ENCODE measurements at places on chromosomes 3 and 15.
A peak's percentile ranks its signal among the peaks of the same experiment; 100 is the strongest.

DNA sequence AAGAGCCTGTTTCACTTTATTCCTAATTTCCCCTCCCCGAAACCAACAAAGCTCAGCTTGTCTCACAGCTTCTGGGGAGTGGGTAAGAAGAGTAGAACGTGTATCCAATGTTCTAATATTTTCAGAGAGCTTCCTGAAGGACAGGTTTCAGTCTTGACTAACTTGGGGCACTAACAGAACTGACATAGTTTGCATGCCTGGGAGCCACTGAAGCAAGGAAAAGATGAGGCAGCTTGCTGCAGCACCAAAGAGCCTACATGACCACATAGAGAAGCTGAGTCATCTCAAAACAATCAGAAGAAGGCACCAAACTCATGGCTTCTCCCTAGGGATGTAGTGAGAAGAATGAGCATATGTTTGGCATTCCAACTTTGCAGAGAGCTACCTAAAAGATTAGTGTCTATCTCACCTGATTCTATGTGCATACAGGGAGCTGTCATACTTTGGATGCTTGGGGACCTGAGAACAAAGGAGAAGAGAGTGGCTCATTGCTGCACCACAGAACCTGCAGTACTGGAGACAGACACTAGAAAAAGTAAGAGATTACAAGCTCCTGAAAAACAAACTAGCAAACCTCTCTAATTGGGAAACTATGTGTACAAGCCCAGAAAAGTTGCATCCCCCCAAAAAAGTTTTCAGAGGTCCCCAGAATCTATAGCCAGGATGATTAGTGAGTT is 86.9 kb downstream of the DCLK3 start:
- DNase-seq: peak; percentile 5

DNA sequence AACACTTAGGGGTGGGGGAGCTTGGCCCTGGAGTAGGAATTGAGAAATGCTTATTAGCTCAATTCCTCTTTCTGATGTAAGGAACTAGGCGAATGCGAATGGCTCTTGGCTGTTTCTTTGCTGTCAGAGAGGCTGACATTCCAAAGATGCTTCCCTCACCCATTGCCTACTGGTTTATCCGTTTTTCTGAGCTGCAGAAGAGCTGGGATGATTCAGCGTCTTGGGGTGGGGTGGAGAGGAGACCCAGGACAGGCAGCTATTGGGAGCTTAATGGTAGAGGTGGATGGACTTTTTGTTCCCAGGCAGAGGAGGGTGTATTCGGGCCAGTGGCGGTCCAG is 9.8 kb downstream of the PLEKHO2 start:
- DNase-seq: no peak

- DNase-seq: no peak
These were observed 86.2 kb downstream of the TGFBR2 start for GRCh38 chr3:30692498-30693130.

DNA sequence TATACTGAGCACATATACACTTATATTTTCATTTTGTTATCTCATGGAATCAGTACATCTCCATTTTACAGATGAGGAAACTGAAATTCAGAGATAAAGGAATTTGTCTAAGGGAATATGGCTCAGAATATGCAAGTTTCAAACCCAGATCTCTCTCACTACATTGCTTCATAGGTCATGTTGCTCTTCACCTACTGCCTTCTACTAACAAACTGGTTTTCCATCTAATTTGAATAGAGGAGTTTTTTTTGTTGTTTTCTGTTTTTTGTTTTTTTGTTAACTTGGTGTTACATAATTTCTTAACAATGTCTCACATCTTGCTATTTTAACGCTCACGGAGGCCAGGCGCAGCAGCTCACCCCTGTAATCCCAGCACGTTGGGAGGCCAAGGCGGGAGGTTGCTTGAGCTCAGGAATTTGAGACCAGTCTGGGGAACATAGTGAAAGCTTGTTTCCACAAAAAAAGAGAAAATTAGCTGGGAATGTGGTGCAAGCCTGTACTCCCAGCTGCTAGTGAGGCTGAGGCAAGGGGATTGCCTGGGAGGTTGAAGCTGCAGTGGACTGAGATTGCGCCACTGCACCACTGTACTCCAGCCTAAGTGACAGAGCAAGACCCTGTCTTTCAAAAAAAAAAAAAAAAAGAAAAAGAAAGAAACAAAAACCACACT is 37.0 kb downstream of the FMN1 start:
- no peak for DNase-seq

DNA sequence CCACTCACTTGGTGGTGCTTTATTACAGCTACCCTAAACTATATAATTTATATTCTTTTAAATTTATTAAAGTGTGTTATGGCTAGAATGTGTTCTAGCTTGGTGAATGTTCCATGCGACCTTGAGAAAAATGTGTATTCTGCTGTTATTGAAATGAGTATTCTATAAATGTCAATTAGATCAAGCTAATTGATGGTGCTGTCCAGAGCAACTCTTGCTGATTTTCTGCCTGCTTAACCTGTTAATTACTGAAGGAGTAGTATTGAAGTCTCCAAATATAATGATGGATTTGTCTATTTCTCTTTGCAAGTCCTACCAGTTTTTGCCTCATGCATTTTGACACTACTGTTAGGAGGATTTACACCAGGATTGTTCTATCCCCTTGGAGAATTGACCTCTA is 3.2 kb upstream of the TEX9 start:
- DNase-seq: no peak

DNA sequence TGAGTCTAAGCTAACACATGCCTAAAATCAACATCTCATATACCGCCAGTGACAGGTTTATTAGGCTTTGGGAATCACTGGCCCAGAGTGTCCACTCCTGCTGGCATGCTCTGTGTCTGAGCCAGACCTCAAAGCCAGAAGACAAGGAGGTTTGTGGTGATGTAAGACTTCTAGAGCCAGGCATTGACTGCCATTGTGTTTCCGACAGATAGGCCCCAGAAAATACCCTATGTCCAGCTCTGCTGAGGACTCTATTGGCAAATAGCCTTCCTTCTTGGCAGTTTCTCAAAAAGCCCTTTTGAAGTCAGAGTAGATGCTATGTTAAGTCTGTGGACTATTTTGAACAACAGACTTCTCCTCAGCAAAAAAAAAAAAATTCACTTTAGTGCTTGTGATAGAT is 181.9 kb upstream of the UBE2E1 start:
- DNase-seq: no peak

- DNase-seq: peak; percentile 13
These were observed 98.6 kb downstream of the TCF12 start for GRCh38 chr15:57017024-57017423.

GRCh38 chr3:194130807-194131589 is 5.0 kb upstream of the HES1 start:
- peak; percentile 92 for DNase-seq

GRCh38 chr3:62027796-62028195 is 345.6 kb downstream of the FEZF2 start:
- DNase-seq: no peak

GRCh38 chr3:4306860-4307259 is 3.7 kb downstream of the SETMAR start:
- DNase-seq: no peak

DNA sequence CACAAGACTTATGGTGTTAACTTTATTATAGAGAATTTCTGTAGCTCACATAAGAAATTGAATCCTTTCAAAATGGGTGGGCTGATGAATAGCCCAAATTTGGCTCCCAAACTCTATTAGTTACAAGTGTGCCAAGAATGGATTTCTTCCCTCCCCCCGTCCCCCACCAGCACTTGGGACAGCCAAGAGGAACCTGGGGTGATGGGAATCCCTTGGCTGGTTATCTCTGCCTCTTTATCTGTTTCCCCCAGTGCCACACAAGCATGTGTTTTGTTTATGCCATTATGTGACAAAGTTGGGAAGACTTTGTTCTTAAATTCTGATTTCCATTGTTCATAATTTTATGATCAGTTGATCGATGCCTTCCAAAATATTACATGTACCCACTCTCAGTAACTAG is 28.3 kb downstream of the CMSS1 start:
- no peak for DNase-seq

GRCh38 chr15:45169608-45170480 is 17.9 kb downstream of the SHF start:
- peak; percentile 47 for DNase-seq

DNA sequence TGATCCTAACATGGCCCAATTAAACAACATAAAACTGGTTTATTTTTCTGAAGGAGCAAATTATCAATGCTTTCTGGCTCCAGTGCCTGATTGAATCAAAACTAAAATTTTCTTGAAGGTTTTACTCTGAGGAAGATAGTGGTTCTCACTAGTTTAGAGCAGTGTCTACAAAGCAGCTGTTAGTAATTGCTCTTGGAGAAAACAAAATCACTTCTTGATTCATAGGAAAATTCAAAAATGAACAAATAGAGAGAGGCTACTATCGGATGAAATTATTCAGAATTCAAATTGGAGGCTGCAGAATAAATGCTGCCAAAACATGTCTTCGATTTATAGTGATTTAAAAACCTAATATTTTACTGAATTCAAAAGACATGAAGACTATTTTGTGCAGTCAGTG is 15.1 kb upstream of the RIOX2 start:
- no peak for DNase-seq

DNA sequence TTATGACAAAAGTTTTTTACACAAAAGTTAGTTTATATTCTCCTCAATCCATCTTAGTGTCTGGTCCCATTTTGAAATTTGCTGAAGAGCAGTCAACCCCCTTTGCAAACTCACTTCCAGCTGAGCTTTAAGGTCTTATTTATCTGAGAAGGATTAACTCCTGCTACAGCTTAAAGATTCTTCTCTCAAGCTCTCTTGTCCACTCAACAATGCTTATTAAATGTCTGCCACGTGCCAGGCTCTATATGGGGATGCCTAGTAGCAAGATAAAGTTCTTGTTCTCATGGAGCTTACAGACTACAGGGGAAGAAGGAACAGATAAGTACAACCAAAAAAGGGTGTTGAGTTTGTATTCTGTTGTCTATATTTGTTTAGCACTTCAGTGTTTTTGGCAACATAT is 18.7 kb downstream of the TMPRSS7 start:
- DNase-seq: no peak

DNA sequence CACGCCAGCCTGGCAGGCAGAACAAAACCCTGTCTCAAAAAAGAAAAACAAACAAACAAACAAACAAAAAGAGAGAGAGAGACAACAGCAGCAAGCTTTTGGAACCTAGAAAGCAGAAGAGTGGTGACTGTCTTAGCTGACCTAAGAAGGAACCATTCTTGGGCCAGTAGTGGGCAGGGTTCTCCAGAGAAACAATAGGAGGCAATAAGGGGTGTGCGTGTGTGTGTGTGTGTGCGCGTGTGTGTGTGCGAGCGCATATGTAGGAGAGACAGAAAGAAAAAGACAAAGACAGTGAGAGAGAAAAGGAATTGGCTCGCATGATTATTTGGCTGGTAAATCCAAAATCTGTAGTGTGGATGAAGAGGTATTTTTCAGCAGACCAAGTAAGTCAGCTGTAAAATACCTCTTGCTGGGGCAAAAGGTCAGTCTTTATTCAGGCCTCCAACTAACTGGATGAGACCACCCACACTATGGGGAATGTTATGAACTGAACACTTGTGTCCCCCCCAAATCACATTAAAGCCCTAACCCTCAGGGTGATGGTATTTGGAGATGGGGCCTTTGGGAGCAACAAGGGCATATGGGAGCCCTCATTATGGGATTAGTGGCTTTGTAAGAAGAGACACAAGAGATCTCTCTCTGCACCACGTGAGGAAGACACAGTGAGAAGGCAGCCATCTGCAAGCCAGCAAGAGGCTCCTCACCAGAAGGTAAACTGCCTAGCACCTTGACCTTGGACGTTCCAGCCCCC is 15.1 kb upstream of the BLM start:
- no peak for DNase-seq

DNA sequence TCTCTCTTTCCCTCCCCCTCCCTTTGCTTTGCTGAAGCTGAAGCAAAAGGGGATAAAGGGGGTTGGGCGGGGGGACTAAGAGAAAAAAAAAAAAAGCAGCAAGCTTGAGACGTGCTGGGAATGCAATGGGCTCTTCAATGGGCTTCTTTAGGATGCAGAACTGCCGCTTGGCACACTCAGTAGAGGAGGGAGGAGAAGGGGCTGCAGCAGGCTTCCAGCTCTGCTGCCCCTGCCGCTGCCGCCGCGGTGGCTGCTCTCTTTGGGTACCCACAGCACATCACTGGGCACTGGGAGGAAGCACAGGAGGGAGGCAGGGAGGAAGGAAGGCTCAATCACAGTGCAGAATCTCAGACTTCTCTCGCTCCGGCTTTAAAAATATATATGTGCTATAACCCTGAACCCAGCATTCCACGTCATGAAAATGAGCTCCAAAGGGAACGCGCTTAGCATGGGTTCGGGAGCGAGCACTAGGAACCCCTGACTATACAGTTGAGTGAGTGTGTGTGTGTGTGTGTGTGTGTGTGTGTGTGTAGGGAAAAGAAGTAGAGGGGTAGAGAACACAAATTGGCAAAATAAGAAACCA is 3.5 kb downstream of the SLITRK3 start:
- DNase-seq: no peak

DNA sequence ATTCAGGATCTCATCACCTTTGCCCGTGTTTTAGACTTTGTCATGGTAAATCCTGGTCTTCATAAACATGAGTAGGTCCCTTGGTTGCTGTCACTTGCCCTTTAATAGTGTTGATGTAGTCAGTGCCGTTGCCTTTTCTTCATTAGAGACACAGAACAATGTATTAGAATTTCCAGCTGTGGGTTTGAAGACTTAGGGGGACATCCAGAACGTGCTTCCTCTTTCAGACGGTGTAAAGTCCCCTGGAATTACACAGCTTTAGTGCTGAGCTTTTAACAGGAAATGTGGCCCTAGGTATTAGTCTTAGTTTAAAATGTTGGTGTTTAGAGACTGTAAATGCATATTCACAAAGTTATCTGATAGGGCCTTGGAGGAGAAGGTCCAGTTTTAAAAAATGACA is 8.8 kb upstream of the LRCH3 start:
- peak; percentile 69 for DNase-seq

GRCh38 chr3:99969136-99969535 is 145.2 kb downstream of the FILIP1L start:
- no peak for DNase-seq

DNA sequence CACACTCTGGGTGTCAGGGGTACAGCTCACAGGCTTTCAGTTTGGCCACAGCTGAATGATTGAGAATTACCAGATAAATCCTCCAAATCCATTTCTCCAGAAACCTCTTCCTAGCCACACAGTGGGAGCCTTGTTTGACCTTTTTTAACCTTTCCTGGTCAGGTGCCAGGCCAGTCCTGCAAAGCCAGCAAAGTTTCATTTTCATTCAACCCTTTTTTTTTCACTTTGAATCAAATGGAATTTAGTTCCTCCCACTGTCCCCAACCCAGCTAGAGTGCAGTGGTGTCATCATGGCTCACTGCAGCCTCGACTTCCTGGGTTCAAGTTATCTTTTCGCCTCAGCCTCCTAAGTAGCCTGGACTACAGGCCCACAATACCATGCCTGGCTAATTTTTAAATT is 67.8 kb downstream of the NSUN3 start:
- no peak for DNase-seq

- DNase-seq: no peak
These were observed 229.0 kb upstream of the C2CD4B start for GRCh38 chr15:62394079-62394478.

GRCh38 chr3:188421151-188421821 is 267.3 kb downstream of the LPP start:
- no peak for DNase-seq

DNA sequence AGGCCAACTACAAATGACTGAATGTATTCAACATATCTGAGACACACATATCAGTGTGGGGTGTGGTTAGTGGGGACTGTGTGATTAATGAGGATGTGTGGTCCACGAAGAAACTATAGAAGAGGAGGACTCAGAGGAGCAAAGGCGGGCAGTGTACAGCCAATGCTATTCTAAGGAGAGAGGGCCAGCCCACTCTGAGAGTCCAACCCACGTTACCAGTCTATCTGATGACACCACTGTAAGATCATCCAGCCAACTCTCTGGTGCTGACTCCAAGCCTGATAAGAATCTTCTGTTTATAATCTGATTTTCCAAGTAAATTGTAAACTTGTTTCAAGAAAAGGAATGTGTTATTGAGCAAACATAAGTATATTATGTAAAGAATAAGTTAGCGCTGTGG is 47.2 kb downstream of the MCF2L2 start:
- no peak for DNase-seq
